ENCODE measurements at places on chromosomes 7 and 10.

DNA sequence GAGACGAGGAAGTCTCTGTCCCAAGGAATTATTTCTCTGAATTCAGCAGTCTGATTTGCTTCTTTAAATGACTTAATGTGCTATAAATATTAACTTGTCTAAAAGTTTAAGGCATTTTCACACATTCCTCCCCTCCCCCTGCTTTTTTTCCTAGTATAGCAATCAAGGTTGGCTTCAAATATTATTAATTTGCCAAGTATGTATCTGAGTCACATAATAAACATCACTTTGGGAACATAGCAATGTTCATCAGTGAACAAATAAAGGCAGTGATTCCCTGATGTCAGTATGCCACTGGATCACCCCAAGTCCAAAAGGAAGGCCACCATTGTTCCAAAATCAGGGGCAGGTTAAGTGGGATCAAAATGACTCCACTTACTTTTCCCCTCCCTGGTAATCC is 40.5 kb downstream of the PDE6C start:
- DNase-seq: no peak

GRCh38 chr7:108055611-108056021 is 52.7 kb upstream of the LAMB1 start:
- DNase-seq: no peak

GRCh38 chr7:114939484-114940097 is 17.7 kb downstream of the MDFIC start:
- no peak for DNase-seq

DNA sequence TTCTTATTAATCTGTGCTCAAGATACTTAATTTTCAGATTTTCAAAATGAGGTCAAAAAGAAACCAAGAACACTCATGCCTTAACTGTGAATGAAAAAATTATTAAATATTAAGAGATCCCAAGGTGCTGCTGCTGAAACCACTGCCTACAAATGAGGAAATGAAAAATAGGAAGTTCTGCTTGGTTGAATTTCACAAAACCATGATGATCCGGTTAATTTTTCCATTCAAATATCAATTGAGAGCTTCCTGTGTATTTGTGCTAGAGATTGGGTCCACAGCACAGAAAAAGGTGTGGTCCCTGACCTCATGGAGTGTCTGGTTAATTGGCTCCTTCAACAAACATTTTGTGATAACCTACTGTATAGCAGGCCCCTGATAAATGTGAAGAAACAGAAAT is 132.7 kb upstream of the YAE1 start:
- DNase-seq: no peak

- DNase-seq: no peak
Measured at GRCh38 chr10:60819271-60819670, 41.0 kb downstream of the CDK1 start.

- DNase-seq: no peak
Measured at GRCh38 chr10:111479966-111480365, 403.1 kb downstream of the ADRA2A start.

- no peak for DNase-seq
Measured at GRCh38 chr7:15313361-15313760, 248.5 kb downstream of the AGMO start.

DNA sequence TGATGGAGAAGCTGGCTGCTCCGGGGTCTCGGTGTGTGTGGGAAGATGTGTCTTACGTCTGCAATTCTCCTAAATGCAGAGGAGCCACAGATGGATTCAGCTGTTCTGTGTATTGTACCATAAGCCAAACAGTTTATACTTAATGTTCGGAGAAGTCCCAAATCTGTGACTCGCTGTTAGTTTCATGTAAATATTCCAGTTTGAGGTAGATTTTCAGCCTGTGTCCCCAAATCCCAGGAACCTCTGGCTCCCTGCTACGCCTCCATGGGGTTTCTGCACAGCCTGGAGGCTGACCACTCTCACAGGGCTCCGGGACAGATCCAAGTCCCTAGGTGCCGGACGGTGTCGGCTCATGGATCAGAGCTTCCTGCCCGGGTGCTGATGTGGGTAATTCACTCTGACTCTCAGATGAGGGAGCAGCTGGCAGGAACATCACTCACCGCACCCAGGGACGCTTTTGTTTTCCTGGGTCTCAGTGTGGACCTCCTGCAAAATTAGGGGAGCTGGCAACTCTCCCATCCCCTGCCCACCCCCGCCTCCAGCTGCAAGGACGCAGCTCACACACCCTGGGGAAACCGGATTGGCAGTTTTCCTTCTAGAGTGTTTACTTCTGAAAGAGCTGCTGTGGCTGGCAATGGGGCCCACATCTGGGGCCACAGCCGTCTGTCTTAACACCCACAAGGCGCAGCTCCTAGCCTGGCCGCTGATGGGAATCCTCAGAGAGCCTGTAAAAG is 421.1 kb upstream of the FOXK1 start:
- no peak for DNase-seq

DNA sequence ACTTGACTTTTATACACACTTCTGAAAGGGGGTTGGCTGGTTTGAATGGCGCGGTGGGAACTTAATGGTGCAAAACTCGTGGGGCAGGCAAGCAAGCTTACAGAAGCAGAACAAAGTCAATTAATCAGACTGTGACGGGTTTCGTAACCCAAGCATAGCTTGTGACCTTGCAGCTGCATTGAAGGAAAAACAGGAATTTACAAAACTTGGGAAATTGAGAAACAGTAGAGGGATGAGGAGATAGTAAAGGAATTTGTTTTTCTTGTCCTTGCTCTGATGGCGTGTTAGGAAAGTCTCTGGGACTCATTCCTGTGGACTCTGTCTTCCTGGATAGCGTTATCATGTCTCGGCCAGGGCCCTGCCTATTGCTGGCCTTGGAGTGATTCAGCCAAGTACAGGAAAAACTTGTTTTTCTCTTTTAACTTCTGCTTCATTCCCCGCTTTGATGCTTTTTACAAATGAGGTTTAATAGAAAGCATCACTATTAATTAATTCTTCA is 220.0 kb upstream of the KCND2 start:
- DNase-seq: no peak

- no peak for DNase-seq
Measured at GRCh38 chr7:18241543-18242231, 214.0 kb upstream of the PRPS1L1 start.

- DNase-seq: no peak
Measured at GRCh38 chr10:122142641-122143237, 128.4 kb upstream of the BTBD16 start.

DNA sequence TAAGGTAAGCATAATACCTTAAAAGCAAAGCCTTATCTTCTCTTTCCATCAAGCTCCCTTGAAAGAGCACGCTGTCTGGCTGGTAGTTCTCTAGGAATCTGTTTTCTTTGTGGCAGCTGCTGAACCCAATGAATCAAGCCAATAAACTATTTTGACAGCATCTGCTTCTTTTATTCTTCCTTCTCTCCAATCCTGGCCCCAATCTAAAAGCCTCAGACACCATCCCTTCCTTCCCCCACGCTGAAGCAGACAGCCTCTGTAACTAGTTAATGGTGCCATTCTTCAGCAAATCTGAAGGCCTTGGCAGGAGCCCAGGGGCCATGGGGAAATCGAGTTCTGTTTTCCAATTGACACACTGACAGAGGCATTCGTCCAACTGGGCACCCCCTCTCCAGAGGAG is 186.6 kb upstream of the LYZL1 start:
- no peak for DNase-seq

GRCh38 chr10:43136995-43137716 is 1.1 kb upstream of the CSGALNACT2 start:
- no peak for DNase-seq

DNA sequence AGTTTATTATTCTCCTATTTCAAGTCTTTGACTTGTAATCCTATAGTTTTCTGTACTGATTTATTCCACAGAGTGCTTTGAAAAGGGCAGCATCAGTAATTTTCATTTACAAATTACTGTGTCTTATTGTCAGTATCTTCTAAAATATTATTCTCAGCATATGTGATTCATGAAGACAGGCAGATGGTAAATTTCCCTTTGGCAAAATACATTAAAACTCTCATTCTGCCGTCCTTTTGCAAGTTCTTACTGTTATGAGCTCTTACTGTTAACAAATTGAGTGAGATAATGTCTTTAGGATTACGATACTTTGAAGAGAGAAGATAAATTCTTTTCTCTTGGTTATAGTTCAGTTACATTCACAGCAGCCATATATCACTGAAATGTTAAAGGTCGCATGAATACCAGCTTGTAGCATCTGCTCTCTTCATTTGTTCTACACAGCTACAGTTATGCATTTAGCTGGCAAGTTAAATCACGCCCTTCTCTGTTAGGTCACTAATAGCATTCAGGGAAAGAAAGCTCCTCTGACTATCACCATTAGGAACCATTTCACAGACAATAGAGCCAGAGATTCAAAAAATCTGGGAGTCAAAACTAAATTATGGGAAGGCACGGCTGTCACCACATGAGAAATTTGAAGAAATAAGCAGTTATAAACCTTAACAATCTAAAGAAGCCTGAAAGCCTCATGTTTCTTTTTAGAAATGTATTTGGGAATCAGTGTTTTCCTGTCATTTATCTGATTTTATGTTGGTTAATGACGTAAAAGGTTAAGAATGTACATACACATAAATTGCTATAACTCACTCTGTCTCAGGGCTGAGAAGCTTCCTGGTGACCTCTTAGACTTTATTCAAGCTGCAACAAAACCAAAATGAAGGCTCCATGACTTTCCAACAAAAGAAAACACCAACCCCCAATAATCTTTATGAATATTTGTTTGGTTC is 109.6 kb upstream of the SP4 start:
- DNase-seq: no peak

DNA sequence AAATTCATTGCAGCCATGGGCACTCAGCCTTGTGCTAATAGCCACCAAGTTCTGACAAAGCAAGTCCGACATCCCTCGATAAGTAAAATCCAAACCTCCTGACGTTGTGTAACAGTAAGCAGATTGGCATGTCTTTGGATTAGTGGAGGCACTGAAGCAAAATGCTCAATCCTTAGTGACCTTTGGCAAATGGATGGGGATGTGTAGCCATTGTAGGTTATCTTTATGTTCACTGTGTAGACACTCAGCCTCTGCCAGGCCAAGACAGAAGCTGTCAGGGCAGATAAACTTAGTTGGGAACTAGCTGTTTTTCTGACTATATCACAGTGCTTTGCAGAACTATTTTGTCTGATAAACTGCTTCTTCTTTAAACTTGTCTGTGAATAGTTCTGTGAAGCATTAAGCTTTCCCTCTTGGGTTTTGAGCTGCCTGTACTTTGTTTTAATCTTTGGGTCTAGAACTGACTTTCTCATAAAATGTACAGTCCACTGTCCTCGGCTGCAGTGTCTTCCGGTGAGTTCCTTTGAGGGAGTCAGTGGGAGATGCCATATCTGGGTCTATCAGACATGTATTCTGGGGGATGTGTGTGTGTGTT is 220.8 kb downstream of the LRMDA start:
- DNase-seq: no peak

- DNase-seq: no peak
Measured at GRCh38 chr7:81886211-81886764, 116.4 kb upstream of the HGF start.

GRCh38 chr10:10958041-10958440 is 59.6 kb upstream of the CELF2 start:
- no peak for DNase-seq

DNA sequence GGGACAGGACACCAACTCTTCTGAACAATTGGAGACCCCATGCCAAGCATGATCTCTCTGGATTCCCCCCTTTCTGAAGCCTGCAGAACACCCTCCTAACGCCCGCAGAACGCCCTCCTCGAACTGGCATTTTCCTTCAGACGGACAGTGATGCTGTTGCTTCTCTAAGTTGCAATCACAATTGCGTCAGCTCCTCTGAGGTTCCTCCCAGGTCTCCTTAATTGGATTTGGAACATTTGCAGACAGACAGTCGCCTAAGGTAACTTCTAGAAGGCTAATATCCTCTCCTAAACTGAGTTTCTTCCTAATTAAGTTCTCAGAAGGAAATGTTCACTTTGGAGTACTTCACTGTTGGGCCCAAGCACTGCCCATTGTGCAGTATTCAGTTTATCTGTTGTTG is 20.5 kb upstream of the SERPINE1 start:
- DNase-seq: no peak

DNA sequence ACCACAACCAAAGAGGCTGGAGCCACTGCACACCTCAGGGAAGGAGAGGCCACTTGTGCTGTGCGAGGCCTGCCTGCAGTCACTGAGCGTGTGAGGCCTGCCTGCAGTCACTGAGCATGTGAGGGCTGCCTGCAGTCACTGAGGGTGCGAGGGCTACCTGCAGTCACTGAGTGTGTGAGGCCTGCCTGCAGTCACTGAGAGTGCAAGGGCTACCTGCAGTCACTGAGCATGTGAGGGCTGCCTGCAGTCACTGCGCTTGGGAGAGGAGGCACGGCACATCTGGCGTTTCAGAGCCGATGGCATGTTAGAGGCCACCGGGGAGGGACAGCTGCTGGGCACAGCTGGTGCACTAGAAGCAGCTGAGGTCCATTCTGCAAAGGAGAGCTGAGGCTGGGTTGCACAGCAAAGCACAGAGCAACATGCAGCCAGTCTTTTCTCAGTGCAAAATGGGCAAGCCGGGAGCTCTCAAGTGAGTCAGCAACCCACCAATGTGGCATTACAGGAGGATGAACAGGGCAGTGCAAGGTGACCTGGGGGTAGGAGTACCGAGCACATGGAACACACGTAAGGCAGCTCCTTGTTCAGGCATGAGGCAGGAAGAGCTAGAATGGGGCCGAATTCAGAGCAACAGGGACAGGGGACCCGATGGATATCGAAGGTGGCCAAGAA is 540.1 kb downstream of the PTPRN2 start:
- no peak for DNase-seq

DNA sequence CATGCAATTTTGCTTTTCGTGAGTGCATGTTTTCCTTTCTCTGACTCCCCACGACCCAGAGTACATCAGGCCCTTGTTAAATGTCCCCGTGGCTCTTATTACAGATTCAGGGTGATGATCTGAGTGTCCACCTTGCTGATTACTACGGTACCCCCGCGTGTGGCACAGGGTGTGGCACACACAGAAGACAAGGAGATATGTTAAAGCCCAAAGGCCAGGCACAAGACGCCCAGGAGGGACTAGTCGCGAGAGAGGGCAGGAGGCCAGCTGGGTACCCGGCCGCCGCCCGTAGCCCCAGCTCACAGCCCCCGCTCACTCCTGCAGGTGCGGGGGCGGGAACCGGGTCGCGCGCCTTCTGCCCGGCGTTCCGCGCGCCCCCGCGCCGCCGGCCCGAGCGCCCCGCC is 281 bp upstream of the EXOC6 start:
- no peak for DNase-seq

DNA sequence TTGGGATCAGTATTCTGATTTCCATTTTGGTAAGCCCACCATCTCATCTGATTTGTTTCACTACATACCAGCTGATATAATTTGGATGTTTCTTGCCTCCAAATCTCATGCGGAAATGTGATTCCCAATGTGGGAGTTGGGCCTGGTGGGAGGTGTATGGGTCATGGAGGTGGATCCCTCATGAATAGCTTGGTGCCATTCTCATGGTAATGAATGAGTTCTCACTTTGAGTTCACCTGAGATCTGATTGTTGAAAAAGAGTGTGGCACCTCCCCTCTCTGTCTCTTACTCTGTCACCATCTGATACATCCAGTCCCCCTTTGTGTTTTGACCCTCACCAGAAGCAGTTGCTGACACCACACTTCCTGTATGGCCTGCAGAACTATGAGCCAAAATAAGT is 347.3 kb downstream of the ARL4A start:
- no peak for DNase-seq

- no peak for DNase-seq
Measured at GRCh38 chr7:132402096-132402495, 174.2 kb downstream of the PLXNA4 start.

GRCh38 chr7:24974026-24974832 is 5.7 kb downstream of the OSBPL3 start:
- no peak for DNase-seq

Data from NCI-H2081 treated with DMSO at 0.1 percent for 48 hours (cell line).